ENCODE measurements at places on chromosomes 4 and X.

DNA sequence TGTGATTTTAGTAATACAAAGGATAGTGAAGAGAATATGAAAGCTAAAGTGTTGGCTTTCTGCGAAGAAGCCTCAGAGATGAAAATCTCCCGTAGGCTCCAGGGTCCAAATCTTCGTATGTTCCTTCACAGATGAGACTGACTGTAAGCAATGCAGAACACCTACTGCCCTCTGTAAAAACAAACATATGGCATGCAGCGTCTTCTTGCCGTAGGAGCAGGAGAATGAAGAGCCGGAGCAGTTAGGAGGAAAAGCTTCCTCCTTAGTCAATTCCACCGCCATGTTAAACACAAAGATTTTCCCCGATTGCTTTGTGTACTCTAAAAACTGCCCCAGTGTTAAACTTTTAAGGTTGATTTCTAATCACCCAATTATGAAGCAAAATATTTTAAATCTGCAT, 22.5 kb downstream of the RWDD4 start:
- no peak for ATAC-seq

DNA sequence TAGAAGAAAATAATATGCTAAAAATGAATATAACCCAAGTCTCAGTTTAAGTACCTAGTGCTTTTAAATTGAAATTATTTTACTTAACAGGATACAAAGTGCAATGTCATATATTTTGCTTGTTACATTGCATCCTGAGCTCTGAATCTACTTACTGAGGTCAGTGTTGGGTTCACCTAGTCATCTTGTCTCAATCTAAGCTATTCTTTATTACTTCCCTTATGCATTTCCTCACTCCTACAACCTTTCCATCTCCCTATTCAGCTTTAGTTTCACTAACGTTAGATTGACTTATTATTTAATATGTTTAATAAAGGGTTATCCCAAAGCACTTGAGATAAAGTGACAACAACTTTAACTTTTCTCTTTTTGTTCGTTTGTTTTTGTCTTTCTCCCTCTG, 483.7 kb downstream of the FSTL5 start:
- ATAC-seq: no peak

DNA sequence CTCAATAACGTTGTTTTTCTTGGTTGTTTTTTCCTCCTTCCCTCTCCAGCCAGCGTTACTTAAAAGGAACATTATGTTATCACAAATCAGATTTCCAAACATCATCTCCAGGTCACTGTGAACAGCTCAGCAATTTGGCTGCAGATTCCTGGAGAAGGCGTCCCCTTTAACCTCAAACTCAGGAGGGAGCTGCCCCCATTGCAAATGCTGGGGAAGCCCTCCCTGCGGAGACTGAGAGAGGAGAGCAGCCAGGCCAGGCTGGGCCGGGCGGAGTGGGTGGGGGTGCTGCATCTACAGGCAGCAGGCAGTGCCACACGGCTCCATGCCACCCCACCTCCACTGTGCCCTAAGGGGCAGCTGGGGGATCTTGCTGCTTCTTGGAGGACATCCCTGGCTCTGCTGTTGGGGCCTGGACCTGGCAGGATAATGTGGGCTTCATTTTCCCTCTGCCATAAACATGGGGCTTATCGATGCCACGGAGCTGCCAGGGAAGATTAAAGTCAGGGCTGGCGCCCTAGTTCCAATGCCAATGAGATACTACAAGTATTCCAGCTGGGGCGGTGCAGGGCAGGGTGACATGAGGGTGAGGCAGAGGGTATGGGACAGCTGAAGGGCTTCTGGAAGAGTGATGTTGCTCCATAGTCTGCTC, 148.8 kb downstream of the PJA1 start:
- no peak for ATAC-seq

- peak; percentile 20 for ATAC-seq
These were observed 10.6 kb upstream of the AMOT start for GRCh38 chrX:112851161-112851779.

DNA sequence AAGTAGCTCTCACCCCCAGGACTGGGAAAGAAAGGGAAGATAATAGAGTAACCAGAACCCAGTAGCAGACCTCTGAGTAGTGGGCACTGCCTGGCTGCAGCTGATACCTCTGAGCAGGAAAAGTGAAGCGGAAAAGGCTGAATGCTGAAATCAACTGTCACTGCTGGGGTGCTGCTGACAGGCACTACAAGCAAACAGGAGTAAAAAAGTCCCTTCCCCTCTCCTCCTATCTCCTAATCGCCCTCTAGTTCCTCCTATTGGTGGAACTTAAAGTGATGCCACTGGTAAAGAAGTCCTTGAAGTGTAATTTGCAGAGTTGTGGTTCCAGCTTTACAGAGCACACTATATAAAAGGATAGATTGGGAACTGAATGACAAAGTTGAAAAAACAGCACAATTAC, 32.8 kb upstream of the GLRB start:
- no peak for ATAC-seq

- ATAC-seq: no peak
These were observed 14.0 kb downstream of the SLIT2 start for GRCh38 chr4:20265726-20266125.

- ATAC-seq: no peak
These were observed 124.0 kb downstream of the CYLC1 start for GRCh38 chrX:83984961-83985360.

- ATAC-seq: no peak
These were observed 63.4 kb downstream of the SCML2 start for GRCh38 chrX:18291006-18291545.

GRCh38 chrX:6227453-6227835, 1.2 kb downstream of the NLGN4X start:
- ATAC-seq: no peak
